Bronchial epithelial cell (primary cell): ENCODE measurements at places on chromosomes 6 and 20.

DNA sequence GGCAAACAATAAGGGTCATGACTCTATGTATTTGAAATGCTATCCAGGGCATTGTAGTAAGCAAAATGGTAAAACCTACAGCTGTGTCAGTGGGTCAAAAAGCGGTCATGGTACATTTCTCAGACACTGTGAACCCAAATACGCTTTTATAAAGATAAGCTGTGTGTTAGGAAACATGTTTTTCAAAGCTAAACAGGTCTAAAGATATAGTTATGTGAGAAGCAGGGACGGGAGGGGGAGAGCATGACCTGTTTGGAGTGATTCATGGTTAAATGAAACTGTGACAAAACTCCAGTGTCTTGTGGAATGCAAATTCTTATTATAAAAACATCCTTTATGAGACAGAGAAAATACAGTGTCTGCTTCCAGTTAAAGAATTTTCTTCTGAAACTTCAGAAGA lies 205.4 kb upstream of the BMP2 start:
- peak; percentile 85 for DNase-seq

GRCh38 chr6:144159742-144160141 lies 9.4 kb downstream of the STX11 start:
- DNase-seq: no peak

GRCh38 chr6:154247119-154247861 lies 109.3 kb downstream of the IPCEF1 start:
- DNase-seq: peak; percentile 26

- no peak for DNase-seq
Measured at GRCh38 chr6:157912326-157912725, 69.3 kb upstream of the SYNJ2 start.

DNA sequence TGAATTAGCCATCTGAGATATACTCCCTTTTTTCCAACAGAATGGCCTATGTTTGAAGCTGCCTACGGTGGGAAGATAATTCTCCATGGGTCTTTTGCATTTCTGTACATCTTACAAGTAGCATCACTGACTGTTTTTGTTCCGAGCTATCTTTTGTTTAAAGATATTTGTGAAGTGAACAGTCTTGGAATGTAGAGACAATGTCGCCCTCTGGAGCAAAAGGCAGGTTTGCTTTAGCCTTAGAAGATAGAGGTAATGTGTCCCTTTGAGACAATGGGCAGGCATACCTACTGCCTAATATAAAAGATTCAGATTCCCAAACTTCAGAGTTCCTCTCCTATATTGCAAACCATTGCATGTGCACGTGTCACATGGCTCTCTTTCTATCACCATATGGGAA lies 347.8 kb upstream of the CNR1 start:
- DNase-seq: no peak
